Uterine smooth muscle cell (primary cell): ENCODE measurements at places on chromosomes 13 and 19. TPM values are rescaled to one million over a fixed set of nuclear protein-coding genes. Genes with fewer than 3 reads are reported as not detected.

The GNG7 gene
- under 0.01 and 0.37 TPM in 2 replicates for total RNA-seq

The SLC17A7 gene
- not detected in 2 replicates for total RNA-seq

The FRY gene
- total RNA-seq = 13.6 and 50.4 TPM in 2 replicates

The C13orf46 gene
- total RNA-seq = 0.25 and 0.33 TPM in 2 replicates

The MATK gene
- not detected in 2 replicates for total RNA-seq

The JAK3 gene
- 0.55 and 1.5 TPM in 2 replicates for total RNA-seq

The CGB5 gene
- total RNA-seq = not detected in 2 replicates

The RDH8 gene
- not detected in 2 replicates for total RNA-seq

The ZNF491 gene
- 2.1 and 3.4 TPM in 2 replicates for total RNA-seq

The APOC4 gene
- total RNA-seq = not detected in 2 replicates

The ZNF808 gene
- 17.9 and 28.0 TPM in 2 replicates for total RNA-seq

The CEACAM18 gene
- total RNA-seq = not detected in 2 replicates

The PCP2 gene
- total RNA-seq = not detected in 2 replicates

The APC2 gene
- 0.44 and 0.50 TPM in 2 replicates for total RNA-seq

The SKA3 gene
- 9.7 and 10.1 TPM in 2 replicates for total RNA-seq

The ZNF763 gene
- 0.55 and 1.1 TPM in 2 replicates for total RNA-seq

The ZBTB7A gene
- 28.7 and 29.7 TPM in 2 replicates for total RNA-seq

The COX7A1 gene
- 4.5 and 12.9 TPM in 2 replicates for total RNA-seq

The NXNL1 gene
- not detected in 2 replicates for total RNA-seq

The KCNJ14 gene
- 0.33 and 0.37 TPM in 2 replicates for total RNA-seq

The CPT1C gene
- total RNA-seq = 15.6 and 25.6 TPM in 2 replicates

The RFPL4AL1 gene
- not detected in 2 replicates for total RNA-seq

The RASAL3 gene
- total RNA-seq = 0.12 TPM in 1 of 2 replicates, not detected in the other

The SIGLEC9 gene
- total RNA-seq = 0.44 TPM in 1 of 2 replicates, not detected in the other

The KLF5 gene
- 2.4 and 2.6 TPM in 2 replicates for total RNA-seq

The TUBB4A gene
- total RNA-seq = not detected in 2 replicates

The C19orf85 gene
- total RNA-seq = not detected in 2 replicates

The KIR2DL3 gene
- not detected in 2 replicates for total RNA-seq

The TLE2 gene
- total RNA-seq = 0.33 and 1.7 TPM in 2 replicates

The NUDT19 gene
- total RNA-seq = 4.9 and 5.1 TPM in 2 replicates

The IGFL2 gene
- total RNA-seq = not detected in 2 replicates

The MPND gene
- total RNA-seq = 5.6 and 7.9 TPM in 2 replicates

The ZNF91 gene
- total RNA-seq = 11.3 and 18.6 TPM in 2 replicates

The AMER2 gene
- under 0.01 TPM in 1 of 2 replicates, not detected in the other for total RNA-seq

The ATP13A1 gene
- 110 and 138 TPM in 2 replicates for total RNA-seq

The U2AF1L4 gene
- total RNA-seq = 6.1 and 8.9 TPM in 2 replicates

The FGF21 gene
- total RNA-seq = not detected in 2 replicates

The ABCA7 gene
- total RNA-seq = 2.7 and 3.0 TPM in 2 replicates

The CYP2A6 gene
- total RNA-seq = not detected in 2 replicates

The CYP2S1 gene
- 0.22 and 0.25 TPM in 2 replicates for total RNA-seq

The LRG1 gene
- not detected in 2 replicates for total RNA-seq

The PEG3 gene
- 1.9 and 3.9 TPM in 2 replicates for total RNA-seq

The CGB1 gene
- total RNA-seq = not detected in 2 replicates

The ONECUT3 gene
- total RNA-seq = not detected in 2 replicates

The GPI gene
- 161 and 162 TPM in 2 replicates for total RNA-seq

The GFY gene
- 0.11 TPM in 1 of 2 replicates, not detected in the other for total RNA-seq

The LRRC8E gene
- total RNA-seq = 9.2 and 10.7 TPM in 2 replicates

The COL4A2 gene
- 97.1 and 313 TPM in 2 replicates for total RNA-seq

The FFAR2 gene
- not detected in 2 replicates for total RNA-seq
